Naive B cell (primary cell): ENCODE measurements at places on chromosomes 7 and 10. TPM values are rescaled to one million over a fixed set of nuclear protein-coding genes. Genes with fewer than 3 reads are reported as not detected.

DNA sequence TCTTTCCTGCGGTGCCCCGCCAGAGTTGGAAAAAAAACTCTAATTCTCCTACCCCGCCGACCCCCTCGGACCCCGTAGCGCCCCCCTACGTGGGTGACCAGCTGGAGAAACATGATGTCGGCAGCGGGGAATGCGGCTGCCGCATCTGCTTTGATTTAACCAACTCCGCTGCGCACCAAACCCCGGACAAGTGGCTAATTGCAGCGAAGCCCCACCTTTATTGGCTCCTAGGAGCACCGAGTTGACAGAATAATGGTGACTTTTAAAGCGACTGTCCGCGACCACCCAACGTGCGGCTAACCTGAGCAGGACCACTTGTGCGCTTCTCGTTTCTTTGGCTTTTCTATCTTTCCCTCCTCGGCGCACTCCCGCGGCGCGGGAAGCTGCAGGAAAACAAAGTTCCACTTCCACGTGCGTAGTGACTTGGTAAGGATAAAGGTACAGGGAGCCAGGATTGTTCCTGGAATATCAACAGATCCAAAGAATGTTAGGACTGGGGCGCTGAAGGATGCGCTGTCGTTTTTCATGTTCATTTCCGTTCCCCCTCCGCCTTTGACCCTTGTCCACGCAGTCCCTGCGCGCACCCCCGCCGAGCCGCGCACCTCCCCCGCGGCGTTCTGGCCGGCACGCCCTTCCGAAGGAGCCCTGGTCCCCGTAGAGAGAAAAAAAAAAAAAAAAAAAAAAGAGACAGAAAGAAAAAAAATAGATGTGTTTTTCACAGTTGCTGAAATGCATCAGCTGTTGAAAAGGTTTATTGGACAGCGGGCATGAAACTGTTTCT is 1.4 kb downstream of the WNT16 start:
- DNase-seq: peak; percentile 36

DNA sequence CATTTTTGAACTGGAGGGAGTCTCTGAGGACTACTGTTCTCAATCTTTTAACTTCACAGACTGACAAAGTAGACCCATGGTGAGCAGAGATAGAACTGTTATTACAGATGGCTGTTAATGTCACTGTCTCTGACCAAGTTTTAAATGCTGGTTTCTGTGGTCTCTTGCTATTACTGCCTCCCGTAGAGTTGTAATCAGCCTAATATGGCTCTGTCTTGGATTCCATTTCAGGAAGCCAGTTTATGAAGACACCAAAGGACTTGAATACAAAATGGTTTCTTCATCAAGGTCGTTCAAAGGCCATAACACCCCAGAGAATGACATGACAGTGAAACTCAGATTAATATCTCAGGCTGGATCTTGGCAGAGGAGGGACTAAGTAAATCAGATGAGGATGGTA is 3.9 kb downstream of the SFRP4 start:
- no peak for DNase-seq

Gene MACROH2A2
- not detected for polyA plus RNA-seq

- no peak for DNase-seq
These were observed 196.9 kb downstream of the ZNF716 start for GRCh38 chr7:57646901-57647246.

- no peak for DNase-seq
These were observed 263.2 kb upstream of the C7orf33 start for GRCh38 chr7:148327379-148327778.

- no peak for DNase-seq
These were observed 863 bp downstream of the CALD1 start for GRCh38 chr7:134780166-134780828.
